ENCODE measurements at places on chromosomes 16 and 17.

- no peak for DNase-seq
These were observed 11.8 kb upstream of the TMEM98 start for GRCh38 chr17:32916134-32916533.

- DNase-seq, result peak; percentile 59
These were observed 2.7 kb downstream of the CLUAP1 start for GRCh38 chr16:3503523-3503922.

GRCh38 chr16:2912330-2913199 lies 834 bp downstream of the FLYWCH1 start:
- DNase-seq, result peak; percentile 58

- no peak for DNase-seq
These were observed 868 bp downstream of the KCNJ12 start for GRCh38 chr17:21376759-21377690.

DNA sequence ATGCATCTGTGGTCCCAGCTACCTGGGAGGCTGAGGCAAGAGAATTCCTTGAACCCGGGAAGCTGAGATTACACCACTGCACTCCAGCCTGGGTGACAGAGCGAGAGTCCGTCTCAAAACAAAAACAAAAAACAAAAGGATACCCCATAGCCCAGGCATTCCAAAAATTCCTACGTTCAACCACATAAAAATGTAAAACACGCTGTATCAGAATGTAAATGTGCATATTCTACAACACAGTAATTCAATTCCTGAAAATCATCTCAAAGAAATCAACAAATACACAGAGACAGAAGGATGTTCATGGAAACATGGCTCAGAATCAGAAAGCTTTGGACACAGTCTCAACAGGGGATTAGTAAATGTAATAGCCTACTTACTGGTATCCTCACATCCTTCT lies 33.0 kb downstream of the COG7 start:
- DNase-seq, result no peak

DNA sequence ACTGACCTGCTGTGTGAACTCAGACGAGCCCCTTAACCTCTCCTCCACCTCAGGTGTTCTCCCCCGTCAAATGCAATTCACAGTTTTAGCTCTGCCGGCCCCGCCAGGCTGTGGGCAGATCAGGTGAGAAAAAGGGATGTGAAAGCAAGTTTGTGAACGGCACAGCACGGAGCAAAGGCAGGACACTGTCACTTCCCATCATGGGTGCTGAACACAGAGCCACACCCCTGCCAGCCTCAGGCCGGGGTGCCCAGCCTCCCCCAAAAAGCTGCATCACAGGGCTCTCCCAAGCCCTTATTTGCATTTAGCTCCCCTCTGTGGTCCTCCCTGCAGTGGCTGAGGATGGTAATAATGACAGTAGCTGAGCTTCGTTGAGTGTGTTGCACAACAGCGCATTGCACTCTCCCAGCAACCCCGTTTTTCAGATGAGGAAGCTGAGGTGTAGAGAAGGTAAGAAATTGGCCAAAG lies 88.8 kb upstream of the TNRC6C start:
- no peak for DNase-seq

DNA sequence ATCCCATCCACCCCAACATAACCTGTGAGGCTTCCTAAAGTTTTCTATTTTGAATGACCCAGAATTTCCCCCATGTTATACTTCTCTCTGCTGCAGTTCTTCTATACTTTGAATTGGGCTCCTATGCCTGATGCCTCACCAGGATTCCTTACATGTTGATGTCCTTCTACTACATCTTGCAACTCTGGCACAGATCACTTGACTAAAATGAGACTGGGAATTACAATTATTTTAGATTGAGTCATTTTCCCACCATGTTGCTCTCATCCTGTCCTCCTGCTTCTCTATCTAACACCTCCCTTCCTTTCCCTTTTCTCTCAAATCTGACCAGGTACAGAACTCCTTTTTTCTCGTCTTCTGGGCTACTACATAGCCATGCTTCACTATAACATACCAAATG lies 314.0 kb upstream of the KCNJ16 start:
- DNase-seq, result no peak

GRCh38 chr17:32253117-32253611 lies 12.5 kb upstream of the RHBDL3 start:
- DNase-seq, result peak; percentile 86

DNA sequence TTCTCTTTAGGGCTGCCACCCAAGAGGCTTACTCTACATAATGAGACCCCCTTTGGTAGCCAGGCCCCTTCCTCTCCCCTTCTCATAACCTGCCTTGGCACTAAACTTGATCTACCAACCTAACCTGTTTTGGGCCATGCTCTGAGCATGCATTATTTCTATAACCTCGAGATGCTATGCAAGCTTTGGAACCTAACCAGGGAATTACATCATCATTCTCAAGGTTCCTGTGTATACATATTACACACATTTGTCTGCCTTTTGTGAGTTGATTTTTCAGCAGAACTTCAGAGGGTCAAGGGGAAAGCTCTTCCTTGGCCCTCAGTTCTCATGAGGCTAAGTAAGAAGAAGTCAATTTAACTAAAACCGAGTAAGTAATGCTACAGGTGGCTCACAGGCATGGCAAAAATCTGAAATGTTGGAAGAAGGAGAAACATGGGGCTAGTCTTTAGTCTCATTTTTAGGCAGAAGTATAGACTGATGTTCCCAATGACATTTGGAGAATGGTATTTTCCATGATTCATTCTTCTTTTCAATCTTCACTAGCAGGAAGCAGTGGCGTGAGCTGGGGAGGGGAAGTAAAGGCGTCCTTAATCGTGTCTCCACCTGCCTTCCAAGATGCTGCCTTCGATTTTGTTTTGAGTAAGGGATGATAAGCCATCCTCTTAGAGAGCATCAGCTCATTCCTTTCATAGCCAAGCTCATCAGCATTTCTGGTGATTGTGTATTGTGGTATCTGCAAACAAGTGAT lies 308.4 kb downstream of the ABCC12 start:
- no peak for DNase-seq

DNA sequence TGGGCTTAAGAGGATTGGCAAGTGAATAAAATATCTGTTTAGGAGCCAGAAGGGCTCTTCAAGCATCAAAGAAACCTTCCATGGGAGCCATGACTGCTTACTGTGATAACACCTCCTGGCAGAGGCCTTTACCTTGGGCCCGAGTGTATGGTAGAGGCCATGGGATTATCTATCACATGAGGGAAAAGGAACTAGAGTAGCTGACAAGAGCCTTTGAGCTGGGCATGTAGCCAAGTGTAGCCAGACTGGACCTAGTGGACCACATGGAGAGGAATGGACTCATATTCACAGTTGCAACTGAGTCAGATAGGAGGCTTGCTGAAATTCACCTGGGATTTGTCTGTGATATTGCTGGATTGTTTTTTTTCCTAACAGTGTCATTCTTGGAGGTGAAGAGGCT lies 276.0 kb upstream of the ZFHX3 start:
- DNase-seq, result no peak

GRCh38 chr16:85611444-85612190 lies 1.5 kb upstream of the GSE1 start:
- DNase-seq, result peak; percentile 69

DNA sequence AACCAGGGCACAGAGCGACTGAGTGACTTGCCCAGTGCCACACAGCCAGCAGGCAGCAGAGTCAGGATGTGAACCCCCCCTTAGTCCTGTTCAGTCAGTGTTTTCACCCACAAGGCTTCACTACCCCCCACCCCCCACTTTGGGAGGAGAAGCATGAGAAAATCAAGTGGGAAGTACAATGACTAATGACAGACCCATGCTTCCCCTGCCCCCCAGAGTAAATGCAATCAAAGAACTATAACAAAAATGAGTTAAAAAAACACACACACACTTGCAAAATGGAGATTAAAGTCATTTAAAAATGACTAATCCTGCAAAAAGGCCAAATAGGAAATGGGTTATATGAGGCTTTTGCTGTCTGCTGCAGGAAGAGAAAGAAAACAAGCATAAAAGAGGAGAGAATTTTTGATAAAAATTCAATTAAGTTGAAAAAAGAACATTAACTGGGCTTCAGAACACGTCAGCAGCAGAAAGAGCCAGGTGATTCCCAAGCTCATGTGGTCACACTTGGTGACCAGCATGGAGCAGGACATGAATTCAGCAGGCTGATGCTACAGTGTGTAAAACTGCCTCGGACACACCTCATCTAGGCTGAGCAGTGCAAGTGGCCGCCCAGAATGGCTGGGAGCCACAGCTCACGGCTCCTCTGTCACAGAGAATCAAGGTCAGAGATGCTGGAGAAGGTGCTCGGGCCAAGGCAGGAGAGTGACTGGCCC lies 212.3 kb downstream of the ZNF423 start:
- DNase-seq, result no peak

- peak; percentile 79 for DNase-seq
These were observed 9.4 kb downstream of the SNX20 start for GRCh38 chr16:50671644-50672260.

DNA sequence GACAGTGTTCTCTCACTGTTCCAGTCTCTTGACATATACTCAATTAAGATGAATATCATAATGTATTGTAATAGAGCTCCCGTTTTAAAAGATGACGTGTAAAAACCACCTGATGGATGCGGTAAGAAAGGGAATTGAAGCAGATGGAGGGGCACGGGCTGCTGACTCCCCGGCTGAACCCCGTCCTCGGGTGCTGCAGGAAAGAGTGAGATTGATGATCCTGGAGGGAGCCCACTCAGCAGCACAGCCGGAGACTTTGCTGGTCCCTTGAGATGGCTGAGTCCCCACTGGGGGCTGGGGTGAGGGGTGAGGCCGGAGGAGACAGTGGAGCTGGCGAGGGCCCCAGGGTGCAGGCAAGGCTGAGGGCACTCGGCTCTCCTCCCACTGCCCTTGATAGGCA lies 217.4 kb downstream of the RPTOR start:
- DNase-seq, result no peak

- DNase-seq, result no peak
These were observed 2.4 kb downstream of the ASGR1 start for GRCh38 chr17:7176841-7177190.

- no peak for DNase-seq
These were observed 77.6 kb upstream of the HLF start for GRCh38 chr17:55186937-55187770.

DNA sequence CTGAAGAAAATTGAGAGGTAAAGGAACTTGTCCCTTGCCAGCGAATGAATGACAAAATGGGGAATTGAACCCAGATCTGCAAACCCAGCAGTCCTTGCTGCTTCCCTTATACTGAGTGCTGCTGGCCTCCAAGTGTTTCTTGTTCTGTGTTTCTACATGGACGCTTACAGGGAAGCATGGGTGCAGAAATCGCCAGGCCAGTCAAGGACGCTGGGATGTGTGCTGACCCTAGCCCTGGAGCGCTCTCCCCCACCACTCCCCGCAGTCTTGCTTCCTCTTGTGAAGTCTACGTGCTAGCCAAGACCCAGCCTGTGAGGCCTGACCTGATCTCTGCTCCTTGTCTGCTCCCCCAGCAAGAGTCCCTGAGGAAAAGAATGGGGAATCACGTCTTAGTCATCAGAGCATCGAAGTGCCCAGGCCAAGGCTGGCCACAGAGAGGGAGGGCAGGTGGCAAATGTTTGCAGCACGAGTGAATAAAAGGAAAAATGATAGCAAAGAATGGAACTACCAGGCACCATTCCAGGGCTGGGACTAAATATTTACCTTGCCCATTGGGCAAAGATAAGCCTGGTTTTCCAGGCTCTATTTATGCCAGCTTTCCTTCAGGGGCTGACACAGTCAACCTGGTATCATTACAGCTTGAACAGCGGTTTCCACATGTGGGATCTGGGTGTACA lies 17.4 kb downstream of the CA4 start:
- no peak for DNase-seq

GRCh38 chr17:76296186-76296585 lies 11.9 kb downstream of the QRICH2 start:
- no peak for DNase-seq

DNA sequence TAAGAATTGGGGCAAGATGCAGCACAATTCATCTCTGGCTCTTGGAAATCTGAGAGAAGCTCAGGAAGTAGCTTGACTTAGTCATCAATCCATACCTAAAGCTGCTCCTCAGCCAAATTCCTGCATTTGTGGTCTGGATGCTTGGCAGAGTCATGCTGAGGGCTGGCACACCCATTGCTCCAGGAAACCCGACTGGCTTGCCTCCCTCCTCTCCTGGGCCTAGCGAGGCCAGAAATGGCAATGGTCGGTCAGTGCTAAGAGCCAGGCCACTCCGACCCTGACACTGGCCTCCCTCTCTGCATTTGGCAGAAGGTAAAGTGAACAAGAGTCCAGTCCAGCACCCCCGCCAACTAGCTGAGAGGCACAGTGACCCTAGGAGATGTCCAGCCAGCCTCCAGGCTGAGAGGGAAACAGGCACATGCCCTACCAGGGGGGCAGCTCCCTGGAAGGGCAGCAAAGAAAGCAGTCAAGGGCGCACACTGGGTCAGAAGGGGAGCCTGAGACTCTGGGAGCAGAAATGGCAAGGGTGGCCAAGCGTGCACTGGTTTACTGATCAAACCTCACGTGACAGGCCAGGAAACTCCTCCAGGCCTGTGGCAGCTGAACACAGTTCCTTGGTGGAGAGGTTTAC lies 10.0 kb downstream of the POLDIP2 start:
- no peak for DNase-seq

DNA sequence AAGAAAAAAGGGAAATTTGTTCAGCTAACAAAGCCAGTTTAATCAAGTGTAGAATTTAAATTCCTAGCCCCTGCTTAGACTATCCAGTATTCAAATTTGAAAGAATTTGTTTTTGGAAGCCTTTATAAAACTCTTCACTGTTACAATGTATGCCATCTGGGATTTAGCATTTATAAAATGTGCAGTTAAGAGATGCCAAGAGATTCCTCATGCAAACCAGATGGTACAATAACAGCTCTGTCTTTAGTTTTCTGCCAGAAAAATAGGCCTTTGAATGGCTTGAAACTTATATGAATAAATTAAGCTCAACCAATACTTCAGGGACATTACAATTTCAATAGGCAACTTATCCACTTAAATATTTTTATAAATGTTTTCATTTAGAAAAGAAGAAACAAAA lies 6.8 kb upstream of the ANKS4B start:
- no peak for DNase-seq

- peak; percentile 26 for DNase-seq
These were observed 60.6 kb downstream of the AIPL1 start for GRCh38 chr17:6374271-6374691.

- DNase-seq, result peak; percentile 46
These were observed 3.3 kb downstream of the SYNRG start for GRCh38 chr17:37605813-37606505.

Data from activated T-cell treated with anti-CD3 and anti-CD28 coated beads, Interleukin-2, amount 50 U/mL, for 48 hours (primary cell).